ENCODE measurements at places on chromosomes 6 and 20. TPM values are rescaled to one million over a fixed set of nuclear protein-coding genes. Genes with fewer than 3 reads are reported as not detected.

DNA sequence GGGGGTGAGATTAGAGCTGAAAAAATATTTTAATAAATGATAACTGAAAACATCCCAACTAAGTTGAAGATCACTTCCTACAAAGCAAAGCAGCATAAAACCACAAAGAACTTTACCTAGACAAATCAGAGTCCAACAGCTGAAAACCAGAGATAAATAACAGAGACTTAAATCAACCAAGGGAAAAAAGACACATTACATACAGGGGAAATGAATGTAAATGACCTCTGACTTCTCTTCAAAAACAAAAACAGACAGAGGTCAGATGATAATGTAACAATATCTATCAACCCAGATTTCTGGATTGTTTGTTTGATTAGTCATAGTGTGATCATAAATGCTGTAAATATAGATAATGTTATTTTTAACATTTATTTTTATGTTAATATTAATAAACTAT, 782.8 kb downstream of the TFAP2A start:
- no peak for DNase-seq

- no peak for DNase-seq
Observed at GRCh38 chr6:87544474-87544735, 45.4 kb downstream of the RARS2 start.

DNA sequence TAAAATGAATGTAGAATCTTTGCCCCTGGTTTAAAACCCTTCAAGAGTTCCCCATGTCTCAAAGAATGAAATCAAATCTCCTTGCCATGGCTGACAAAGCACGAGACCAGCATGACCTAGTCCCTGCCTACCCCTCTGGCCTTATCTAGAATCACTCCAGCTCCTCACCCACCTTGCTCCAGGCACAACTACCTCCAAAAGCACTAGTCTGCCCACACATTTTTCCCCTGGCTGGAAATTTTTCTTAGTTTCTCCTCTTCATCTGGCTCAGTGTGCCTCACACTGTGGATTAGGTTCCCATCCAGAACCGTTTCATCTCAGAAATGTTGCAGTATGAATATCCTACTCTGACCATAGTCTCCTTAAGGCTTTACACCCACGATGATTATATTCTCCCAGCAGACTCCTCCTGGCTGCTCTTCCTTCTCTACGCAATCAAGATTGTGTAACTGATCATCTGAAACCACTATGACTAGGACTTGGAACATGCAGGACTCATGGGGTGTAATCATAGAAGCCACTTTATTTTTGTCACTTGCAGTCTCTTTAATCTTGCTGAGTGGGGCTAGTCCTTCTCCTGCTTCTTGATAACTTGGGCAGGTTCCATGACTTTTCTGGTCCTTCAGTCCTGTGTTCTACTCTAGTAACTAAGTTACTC, 7.8 kb upstream of the MRS2 start:
- DNase-seq = no peak

Gene BIRC7
- not detected for total RNA-seq

Gene GHRH
- not detected for total RNA-seq
